ENCODE measurements at places on chromosomes 12 and 14. TPM values are rescaled to one million over a fixed set of nuclear protein-coding genes. Genes with fewer than 3 reads are reported as not detected.

Gene C14orf132
- 18.7 TPM for polyA plus RNA-seq

Gene MYO1A
- 0.18 TPM for polyA plus RNA-seq

Gene IRAK3
- polyA plus RNA-seq: 11.1 TPM

Gene TIGAR
- 5.8 TPM for polyA plus RNA-seq

Gene DLGAP5
- 0.19 TPM for polyA plus RNA-seq

Gene SLC6A15
- 0.22 TPM for polyA plus RNA-seq

Gene TAS2R14
- polyA plus RNA-seq: 1.2 TPM

Gene BATF
- polyA plus RNA-seq: 8.9 TPM

Gene AQP6
- 0.08 TPM for polyA plus RNA-seq

Gene EXOC3L4
- 3.2 TPM for polyA plus RNA-seq

Gene TCL1B
- polyA plus RNA-seq: not detected

Gene TPPP2
- not detected for polyA plus RNA-seq

Gene SERPINA9
- not detected for polyA plus RNA-seq

Gene SYCP3
- polyA plus RNA-seq: 0.10 TPM

Gene NOXRED1
- 0.14 TPM for polyA plus RNA-seq

Gene SLC17A8
- polyA plus RNA-seq: 0.05 TPM

Gene TMTC2
- polyA plus RNA-seq: 18.1 TPM

Gene NID2
- polyA plus RNA-seq: 12.5 TPM

Gene KLRC2
- polyA plus RNA-seq: 0.20 TPM

Gene CPNE6
- polyA plus RNA-seq: 1.9 TPM

Gene MYF5
- not detected for polyA plus RNA-seq

Gene HAL
- 0.14 TPM for polyA plus RNA-seq

Gene REC8
- polyA plus RNA-seq: 8.5 TPM

Data from urinary bladder (tissue), 4 donors.